Astrocyte of the cerebellum (primary cell): ENCODE measurements at places on chromosomes 7 and 10.

DNA sequence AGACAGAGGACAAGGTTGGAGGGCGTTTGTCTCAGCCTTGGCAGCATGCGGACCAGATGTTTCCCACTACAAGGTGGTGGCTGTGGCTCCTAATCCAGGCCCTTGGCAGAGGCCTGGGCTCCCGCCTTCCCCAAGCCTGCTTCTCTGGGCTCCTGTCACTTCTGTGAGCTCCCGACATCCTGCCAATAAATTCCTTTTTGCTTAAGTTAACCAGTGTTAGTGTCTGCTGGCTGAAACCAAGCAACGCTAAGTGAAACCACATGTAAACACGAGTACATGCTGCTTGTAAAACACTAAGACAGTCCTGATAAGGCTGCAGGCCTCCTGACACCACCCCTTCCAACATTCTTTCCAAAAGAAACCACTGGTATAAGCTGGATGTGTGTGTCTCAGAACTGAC, 263.6 kb upstream of the ZMIZ1 start:
- DNase-seq, result peak; percentile 98

DNA sequence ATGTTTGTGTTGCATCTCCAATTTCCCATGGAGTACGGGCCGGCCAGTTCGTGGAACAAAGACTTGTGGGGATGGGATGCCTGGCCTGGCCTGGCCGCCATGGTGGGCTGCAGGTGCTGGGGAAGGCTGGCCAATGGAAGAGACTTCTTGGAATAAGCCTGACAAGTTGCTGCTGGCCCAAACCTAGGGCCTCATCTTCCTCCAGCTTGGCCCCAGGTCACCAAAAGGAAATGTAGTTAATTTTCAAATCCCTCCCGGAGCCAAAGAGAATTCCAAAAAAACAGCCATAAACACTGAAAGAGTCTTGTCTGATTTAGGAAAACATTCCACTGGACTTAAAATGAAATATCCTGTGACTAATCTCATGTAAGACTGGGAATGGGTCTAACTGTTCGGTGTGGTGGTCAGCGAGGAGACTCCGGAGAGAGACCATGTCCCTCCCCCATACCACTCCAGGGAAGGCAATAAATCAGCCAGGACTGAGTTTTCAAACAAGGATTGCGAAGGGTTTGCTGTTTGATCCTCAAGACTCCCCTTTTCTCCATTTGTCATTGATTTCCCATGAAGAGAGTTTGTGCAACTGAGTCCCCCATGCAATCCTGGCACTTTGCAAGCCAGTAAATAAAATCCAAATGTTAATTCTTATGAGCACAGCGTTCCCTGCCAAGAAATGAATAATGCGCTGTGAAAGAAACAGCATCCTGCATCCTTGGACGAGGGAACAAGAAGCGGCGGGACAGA, 128.7 kb upstream of the HABP2 start:
- no peak for DNase-seq

GRCh38 chr7:111005445-111005844, 85.5 kb upstream of the LRRN3 start:
- DNase-seq, result no peak

GRCh38 chr10:133279326-133280226, 2.9 kb upstream of the ADAM8 start:
- no peak for DNase-seq
